ENCODE measurements at places on chromosomes 4 and X.

- DNase-seq: no peak
Measured at GRCh38 chrX:973010-973632, 239.3 kb downstream of the CRLF2 start.

DNA sequence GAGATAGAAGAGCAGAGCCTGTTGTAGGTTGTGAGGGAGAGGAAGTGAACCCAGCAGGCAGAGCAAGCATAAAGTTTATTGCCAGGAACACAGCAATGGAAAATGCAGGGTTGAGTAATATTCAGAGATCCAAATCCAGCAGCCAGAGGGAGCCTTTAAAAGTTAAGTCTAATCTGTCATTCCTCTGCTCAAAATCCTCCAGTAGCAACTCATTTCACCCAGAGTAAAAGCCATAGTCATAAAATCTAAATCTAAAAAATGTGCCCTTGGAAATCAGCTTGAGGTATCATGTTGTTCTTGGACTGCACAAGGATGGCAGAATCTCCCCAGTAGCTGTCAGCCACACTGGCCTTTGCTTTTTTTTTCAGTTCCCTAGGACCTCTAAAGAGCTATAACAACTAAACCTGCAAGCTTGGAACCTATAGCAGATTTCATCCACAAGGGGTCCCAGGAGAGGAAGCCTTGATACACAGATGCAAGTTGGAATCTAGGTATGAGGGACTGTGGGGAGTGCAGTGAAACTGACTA, 62.9 kb upstream of the FRAS1 start:
- DNase-seq: peak; percentile 39

GRCh38 chrX:7950865-7951264, 23.7 kb upstream of the PNPLA4 start:
- DNase-seq: no peak

DNA sequence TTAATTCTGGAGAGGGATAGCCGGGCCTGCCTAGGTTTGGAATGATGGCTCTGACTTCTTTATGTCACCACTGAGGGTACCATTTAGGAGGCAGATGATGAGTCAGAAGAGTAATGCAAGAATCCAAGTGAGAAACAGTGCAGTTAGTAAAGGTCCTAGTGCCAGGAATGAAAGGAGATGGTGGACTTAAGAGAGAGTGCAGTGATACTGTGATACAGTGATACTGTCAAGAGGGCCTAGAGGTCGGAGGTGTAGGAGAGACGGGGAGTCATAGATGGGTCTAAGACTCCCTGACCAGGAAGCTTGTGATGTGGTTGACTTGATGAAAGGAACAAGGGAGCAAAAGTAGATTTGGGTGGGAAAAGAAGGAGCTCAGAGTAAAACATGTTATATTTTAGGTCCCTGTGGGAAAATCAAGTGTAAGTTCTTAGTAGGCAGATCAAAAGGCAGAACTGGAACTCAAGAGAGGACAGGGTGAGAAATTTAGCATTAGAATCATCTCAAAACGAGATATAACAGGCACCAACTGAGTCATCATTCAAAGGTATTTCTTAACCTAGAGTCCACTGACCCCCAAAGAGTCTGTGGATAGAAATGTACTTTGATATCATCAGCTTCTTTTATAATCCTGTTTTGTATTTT, 85.0 kb downstream of the NFKB1 start:
- no peak for DNase-seq

- no peak for DNase-seq
Measured at GRCh38 chr4:118281611-118282442, 71.0 kb downstream of the PRSS12 start.

- DNase-seq: peak; percentile 58
Measured at GRCh38 chr4:37889849-37890800, 759 bp upstream of the TBC1D1 start.

GRCh38 chrX:2650865-2651264, 40.2 kb upstream of the CD99 start:
- DNase-seq: no peak

DNA sequence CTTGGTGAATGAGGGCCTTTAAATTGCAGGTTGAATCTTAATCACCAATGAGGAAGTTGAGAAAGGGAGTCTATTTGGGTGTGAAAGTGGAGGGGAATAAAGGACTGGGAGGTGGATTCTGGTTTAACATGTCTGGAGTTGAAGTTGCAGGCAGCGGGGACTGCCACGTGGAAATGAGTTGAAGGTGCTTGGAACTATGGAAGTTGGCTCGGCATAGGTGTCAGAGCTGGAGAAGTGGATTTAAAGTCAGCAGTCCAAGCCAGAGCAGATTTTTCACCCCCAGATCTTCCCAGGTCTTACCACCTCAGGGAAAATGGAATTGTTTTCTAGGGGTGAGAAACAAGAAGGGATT, 44.9 kb downstream of the TIGD4 start:
- DNase-seq: no peak

DNA sequence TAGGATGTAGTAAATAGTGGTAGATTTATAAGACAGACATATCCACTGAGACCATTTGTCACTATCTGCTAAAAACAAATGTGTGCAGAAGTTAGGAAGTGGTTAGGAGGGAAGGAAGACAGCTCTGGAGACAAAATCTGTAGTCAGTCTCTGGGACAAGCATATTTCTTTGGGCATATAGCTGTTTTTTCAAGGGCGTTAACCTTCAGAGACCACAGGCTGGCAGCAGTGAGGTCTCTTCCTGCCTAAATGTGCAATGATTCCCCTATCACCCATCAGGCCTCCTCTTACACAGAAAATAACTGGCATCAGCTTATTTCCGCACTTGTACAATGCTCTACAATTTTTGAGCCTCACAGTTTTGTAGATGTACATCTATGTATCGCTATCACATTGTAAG, 6.5 kb downstream of the TMEM150C start:
- no peak for DNase-seq

GRCh38 chrX:27675493-27675892, 85.3 kb downstream of the DCAF8L2 start:
- no peak for DNase-seq

GRCh38 chrX:37047776-37048175, 39.6 kb downstream of the FAM47C start:
- no peak for DNase-seq

- no peak for DNase-seq
Measured at GRCh38 chr4:133152831-133153481, 3.9 kb downstream of the PCDH10 start.

- no peak for DNase-seq
Measured at GRCh38 chr4:45550766-45551366, 573.0 kb downstream of the GABRG1 start.

DNA sequence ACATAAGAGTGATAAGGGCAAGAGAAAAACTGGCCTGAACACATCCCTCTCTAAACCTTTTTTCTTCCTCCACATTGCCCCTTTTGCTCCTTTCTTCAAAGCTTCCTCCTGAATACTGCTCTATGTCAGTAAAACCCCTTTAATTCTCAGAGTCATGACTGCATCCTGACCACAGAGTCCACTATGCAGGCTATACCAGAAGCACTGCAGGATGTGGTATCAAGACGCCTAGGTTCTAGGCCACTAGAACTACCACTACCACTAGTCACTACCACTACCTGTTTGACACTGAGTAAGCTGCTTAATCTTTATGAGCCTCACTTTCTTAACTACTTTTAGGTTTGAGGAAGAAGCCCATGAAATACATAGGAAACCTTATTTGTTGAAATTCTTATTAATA, 38.7 kb downstream of the ARHGEF9 start:
- no peak for DNase-seq

GRCh38 chr4:74754218-74754617, 40.1 kb downstream of the BTC start:
- DNase-seq: no peak

DNA sequence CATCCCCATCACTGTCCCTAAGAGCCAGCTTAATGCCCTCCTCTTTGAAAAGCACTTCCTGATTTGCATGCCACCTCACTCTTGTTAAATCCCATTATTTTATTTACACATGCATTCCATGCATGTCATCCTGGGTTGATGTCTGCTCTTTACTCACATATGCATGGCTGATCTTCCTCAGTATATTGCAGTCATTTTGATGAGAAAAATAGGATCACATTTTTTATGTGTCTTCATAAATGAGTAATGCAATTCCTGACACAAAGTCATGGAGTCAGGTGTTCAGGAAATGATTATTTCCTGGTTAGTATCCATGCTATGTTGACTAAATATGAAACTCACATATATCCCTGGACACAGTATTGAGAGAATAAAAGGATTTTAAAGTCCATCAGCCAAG, 204.7 kb downstream of the SLIT2 start:
- DNase-seq: no peak

DNA sequence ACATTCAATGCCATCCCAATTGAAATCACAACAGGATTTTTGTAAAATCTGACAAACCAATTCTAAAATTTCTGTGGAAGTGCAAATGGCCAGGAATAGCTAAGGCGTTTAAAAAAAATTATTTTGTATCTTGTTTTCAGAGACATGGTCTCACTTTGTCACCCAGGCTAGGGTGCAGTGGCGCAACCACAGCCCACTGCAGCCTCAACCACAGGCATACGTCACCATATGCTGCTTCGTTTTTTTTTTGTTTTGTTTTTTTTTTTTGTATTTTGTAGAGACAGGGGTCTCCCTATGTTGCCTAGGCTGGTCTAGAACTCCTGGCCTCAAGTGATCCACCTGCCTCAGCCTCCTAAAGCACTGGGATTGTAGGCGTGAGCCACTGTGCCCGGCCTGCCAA, 24.5 kb downstream of the ZNF41 start:
- no peak for DNase-seq

GRCh38 chr4:3471886-3472285, 8.8 kb downstream of the DOK7 start:
- no peak for DNase-seq

DNA sequence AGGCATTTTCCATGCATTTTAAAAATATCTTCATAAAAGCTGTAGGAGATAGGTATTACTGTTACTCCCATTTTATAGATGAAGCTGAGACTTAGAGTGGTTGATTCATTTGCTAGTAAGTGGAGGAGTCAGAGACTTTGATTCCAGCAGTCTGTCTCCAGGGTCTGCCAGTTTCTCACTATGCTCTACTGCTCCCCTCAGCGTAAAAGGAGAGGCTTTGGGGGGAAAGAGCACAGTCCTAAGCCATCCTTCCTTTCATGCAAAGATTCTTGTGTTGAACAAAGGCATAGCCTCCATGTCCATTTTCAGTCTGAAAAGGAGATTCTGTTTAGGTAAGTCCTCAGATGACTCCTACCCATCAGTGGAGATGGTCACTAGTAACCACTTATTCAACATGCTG, 117.7 kb upstream of the TMEM150C start:
- DNase-seq: no peak

DNA sequence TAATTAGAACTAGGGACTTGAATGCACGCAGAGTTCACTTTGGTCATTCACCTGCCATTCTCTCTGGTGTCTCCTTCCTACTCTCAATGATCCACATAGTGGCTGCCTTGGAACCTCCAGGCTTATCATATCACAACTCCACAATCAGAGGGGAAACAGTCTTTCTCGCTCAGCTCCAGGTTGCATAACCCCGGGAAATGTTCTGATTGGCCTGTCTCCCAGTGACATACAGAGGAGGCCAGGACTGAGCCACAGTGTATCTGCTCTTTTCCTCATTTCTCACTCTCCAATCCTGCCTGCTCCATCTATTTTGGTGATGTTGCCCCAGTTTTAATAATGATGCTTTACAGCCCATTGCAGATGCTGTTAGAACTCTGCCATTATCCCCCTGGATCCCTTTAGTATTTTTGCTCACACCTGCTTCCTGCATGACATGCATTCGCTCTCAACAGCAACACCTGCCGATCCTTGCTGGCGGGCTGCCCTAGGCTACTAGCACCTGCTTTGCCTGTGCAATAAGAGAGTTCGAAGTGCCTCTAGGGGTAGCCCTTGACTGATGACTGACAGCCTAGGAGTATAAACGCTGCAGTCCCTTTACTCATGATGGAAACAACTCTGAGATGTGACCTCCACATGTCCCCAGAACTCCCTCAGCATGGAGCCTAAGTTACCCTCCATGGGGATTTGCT, 211.3 kb upstream of the RPS6KA3 start:
- no peak for DNase-seq

- no peak for DNase-seq
Measured at GRCh38 chr4:137981277-137981676, 260.9 kb downstream of the SLC7A11 start.

- DNase-seq: no peak
Measured at GRCh38 chrX:47380268-47380667, 9.9 kb downstream of the ZNF157 start.

DNA sequence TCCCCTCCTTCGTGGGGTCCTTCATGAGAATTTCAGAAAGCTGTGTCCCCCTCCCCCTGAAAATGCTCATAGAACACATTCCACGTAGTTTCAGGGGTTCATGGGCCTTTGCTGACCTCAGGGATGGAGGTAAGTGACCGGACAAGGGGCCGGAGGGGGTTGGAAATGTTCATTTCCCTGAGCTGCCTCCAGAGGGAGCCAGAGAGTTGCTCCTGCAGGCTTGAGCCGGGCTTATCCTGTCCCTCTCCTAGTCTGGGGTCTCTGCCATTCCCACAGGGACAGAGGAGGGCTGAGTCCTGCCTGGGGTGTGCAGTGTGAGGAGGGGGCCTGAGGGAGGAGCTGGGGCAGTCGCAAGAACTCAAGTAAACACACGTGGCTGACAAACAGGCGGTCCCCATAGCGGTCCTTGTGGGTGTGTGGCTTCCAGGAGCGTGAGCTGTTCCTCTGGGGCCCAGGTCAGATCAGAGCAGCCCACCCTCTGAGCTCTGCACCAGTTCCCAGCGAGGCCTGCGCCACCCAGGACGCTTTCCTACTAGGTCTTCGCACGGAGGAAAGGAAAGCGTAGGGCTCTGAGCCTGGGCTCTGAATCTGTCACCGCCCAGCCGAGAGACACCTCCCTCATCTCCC, 62.5 kb downstream of the WFS1 start:
- DNase-seq: no peak

GRCh38 chr4:53432528-53433424, 55.3 kb downstream of the FIP1L1 start:
- DNase-seq: no peak

- DNase-seq: no peak
Measured at GRCh38 chr4:140223056-140223810, 69.2 kb upstream of the MAML3 start.

DNA sequence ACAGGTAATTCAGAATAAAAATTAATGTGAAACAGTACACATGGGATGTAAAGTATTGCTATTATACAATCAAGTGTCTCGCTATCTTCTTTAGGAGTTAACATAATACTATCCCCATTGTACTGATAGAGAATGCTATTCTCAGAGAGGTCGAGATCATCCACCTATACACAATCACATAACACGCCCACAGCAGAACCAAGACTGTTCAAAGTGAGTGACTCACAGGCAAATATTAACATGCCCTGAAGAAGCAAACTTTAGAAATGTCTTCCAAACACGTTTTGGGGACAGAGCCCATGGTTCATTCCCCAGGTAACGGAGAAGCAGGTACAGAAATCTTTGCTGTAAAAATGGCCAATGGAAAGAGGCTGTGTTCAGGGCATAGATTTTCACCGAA, 50.1 kb upstream of the PHKA2 start:
- DNase-seq: no peak

DNA sequence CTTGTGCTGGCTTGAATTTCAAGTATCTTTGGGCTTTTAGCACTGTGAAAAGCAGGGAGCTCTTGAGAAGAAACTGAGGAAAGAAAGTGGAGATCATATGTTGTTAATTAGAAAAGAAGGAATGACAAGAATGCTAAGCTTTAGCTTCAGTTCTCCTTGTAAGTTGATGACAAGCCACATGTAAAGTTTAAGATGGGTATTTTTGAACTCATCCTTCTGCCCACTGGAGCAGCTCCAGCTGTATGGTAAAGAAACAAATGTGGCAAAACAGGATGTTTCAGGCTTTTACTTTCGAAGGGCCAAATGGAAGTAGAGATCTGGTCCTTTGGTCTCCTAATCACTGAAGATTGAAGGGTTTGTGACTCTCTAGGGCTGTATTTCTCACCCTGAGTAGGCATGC, 137.8 kb downstream of the GUCY2F start:
- no peak for DNase-seq

GRCh38 chrX:19403696-19404095, 60.0 kb downstream of the PDHA1 start:
- no peak for DNase-seq

All from H1 (cell line).